ENCODE measurements at places on chromosomes 2 and 18.

DNA sequence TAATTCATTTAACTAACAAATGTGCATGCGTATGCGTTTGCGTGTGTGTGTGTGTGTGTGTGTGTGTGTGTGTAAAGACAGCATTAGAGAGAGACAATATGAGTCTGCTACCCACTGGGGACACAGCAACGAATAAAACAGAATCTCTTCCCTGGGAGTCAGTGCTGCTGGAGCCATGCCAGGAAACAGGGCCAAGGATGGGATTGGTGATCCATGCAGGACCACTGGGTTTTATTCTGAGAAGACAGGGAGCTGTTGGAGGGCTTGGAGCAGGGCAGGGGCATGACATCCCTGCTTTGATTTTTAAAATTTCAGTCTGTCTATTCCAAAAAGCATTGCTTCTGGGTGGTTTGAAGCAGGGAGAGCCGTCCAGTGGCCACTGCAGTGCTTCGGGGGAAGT, 62.9 kb downstream of the PDCL3 start:
- DNase-seq: no peak

- no peak for DNase-seq
Observed at GRCh38 chr2:44759823-44760222, 181.7 kb upstream of the SIX3 start.

DNA sequence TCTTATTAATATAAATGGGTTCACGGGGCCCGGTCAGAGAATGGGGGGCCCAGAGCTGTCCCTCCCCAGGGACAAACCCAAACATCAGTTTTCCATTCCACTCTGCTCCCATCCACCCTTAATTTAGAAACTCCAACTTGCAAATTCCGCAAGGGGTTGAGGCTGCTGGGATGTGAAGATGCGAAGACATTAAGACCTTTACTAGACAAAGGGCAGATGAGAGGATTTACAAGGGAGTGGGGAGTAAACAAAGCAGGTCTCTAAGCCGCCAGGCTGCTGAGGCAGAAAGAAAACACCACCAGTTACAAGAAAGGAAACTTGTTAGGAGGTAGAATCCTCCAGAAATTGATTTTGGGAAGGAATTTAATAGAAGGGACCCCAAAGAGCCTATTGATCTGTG, 33.1 kb downstream of the MARCO start:
- DNase-seq: no peak

DNA sequence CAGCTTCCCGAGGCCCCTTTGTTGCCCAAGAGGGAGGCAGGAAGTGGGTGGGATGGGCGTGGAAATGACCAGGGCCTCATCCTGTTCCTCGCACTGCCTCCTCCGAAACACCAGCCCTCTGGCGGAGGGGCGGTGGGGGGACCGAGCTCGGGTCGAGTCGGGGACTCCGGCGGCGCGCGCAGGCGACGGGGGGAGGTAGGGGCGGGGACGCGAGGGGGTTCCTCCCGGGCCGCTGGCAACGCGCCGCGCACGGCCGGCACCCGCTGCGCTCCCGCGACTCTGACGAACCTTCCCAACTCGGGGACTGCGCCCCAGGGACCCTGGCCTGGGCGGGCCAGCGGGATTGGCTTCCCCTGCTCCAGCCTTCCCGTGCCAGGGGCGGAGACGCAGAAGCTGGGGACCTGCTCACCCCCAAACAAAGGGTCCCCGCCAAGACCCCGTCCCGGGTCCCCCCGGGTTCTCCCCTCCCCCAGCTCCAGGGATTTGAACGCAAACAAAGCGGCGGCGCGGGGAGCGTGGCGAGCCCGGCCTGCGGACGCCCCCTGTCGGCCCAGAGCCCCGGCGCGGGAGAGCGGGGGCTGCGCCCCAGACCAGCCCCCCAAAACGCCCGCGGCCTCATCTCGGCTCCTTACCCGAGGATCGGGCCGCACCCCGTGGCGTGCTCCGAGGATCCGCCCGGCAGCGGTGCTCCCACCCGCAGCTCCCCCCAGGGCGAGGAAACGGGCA, 1.2 kb downstream of the SEMA4C start:
- peak; percentile 93 for DNase-seq

DNA sequence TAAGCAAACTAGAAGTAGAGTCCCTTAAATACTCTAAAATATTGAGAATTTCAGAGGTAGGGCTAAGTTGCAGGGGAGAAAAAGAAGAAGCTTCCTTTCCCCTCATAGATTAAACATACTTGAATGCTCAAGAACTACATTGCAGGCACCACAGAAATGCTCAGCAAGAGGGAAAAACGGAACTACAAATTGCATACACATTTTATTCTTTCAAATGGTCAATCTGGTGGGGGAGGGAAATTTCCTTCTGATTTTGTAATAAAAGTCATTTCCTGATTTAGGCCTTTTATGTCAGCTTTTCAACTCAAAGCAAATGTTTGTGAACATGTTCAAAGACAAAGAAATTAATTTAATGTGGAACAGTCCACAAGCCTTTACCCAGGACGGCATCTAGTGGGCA, 33.0 kb downstream of the FARSB start:
- no peak for DNase-seq

- no peak for DNase-seq
Observed at GRCh38 chr2:11023326-11024258, 111.9 kb downstream of the KCNF1 start.

DNA sequence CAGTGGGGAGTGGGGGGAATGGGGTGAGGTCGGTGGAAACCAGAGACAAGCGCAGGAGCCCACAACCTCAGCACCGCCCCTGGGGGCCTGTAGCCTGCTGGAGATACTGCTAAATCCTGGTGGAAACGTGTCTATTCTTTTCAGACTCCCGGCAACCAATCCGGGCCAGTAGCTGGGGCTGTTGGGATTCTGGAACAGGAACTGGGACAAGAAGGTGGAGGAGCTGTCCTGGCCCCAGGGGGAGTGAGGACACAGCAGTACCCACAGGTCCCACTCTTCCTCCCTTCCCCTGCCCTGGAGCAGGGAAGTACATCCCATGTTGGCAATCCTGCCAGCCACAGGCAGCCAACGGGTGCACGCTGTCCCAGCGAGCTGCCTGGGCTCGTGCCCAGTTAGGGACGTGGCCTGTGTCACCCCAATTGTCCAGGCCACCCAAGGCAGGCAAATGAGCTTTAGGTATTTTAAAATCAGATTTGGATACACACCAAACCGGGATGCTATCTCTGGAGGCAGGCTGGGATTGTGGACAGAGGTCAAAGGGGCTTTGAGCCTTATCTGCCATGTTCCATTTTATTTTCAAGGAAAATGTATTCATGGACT, 51.8 kb downstream of the HS1BP3 start:
- DNase-seq: no peak

DNA sequence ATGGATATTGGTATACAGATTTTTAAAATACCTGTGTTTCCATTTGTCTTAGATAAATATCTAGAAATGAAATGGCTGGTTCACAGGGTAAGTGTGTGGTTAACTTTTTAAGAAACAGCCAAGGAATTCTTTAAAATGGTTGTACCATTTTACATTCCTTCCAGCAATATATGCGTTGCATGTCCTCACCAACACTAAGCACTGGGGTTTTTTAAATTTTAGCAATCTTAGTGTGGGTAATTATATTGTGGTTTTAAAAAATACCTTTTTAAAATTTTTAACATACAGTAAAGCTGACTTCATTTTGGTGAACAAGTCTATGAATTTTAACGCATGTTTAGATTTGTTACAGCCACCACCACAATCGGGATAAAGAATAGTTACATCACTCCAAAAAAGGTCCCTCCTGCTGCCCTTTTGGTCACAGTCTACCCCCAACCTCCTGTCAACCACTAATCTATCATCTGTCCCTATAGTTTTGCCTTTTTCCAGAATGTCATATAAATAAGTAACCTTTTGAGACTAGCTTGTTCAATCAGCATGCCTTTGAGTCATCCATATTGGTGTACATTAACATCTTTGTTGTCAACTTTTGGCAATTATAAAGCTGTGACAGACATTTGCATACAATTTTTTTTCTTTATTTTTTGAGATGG, 128.1 kb upstream of the MSTN start:
- DNase-seq: no peak

DNA sequence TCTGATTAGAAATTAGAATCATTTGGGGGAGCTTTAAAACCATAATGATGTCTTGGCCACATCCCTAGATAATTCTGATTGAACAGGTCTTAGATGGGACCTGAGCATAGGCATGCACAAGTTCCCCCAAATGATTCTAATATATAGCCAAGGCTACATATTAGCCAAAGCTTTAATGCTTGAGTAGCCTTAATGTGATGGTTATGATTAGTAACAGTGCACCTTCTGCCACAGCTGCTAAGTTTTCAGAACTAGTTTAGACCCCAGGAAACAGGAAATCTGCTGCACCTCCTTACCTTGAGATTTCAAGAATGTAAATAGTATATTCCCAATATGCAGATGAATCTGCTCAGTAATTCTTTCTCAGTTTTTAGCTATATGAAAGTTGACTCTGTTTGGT, 119.8 kb downstream of the PTPN4 start:
- DNase-seq: no peak

GRCh38 chr2:144151851-144152250, 368.1 kb downstream of the ZEB2 start:
- DNase-seq: no peak

GRCh38 chr2:192570788-192571187, 376.1 kb upstream of the TMEFF2 start:
- DNase-seq: no peak

DNA sequence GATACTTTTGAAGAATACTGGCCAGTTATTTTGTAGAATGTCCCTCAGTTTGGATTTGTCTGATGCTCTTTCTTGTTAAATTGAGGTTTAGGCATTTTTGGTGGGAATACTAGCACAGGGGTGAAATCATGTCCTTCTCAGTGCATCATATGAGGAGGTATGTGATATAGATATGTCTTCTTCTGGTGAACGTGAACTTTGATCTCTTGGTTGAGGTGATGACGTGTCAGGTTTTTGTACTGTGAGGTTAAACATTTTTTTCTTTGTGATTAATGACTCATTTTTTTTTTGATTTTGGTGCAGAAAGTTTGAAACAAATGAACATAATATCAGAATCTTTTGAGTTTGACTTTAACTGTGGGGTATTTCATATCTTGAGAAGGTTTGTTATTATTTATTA, 11.0 kb downstream of the ZNF407 start:
- no peak for DNase-seq
